Hematopoietic multipotent progenitor cell (in vitro differentiated cells): ENCODE measurements at places on chromosomes 5 and 9. TPM values are rescaled to one million over a fixed set of nuclear protein-coding genes. Genes with fewer than 3 reads are reported as not detected.

The SLC6A3 gene
- total RNA-seq: not detected

The ATOX1 gene
- 74.3 TPM for total RNA-seq

The LRRC14B gene
- 0.54 TPM for total RNA-seq

The ARHGAP26 gene
- 14.5 TPM for total RNA-seq

The FAM120AOS gene
- total RNA-seq: 31.0 TPM

The NEURL1B gene
- total RNA-seq: 18.3 TPM

GRCh38 chr5:110255194-110255593 lies 471.3 kb downstream of the TMEM232 start:
- no peak for DNase-seq

- DNase-seq: no peak
These were observed 910.2 kb downstream of the TAF11L14 start for GRCh38 chr5:18544421-18544820.

- DNase-seq: no peak
These were observed 1.5 kb downstream of the RNF44 start for GRCh38 chr5:176535664-176536131.

DNA sequence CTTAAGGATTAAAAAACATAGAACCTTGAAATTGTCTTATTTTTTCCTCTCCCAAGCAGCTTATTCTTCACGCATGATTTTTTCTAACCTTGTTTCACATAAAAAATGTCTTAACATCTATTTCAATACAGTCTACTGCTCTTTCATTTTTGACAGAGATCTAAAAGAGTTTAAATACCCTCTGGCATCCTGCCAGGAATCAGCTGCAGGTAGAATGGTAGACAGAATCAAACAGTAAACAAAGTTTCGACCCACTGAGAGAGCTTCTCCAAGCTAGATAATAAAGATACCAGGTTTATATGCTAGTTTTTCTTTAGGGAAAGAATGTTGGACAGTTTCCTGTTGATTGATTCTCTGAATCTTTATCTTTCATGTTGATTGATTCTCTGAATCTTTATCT lies 555.8 kb upstream of the CDH9 start:
- DNase-seq: no peak

DNA sequence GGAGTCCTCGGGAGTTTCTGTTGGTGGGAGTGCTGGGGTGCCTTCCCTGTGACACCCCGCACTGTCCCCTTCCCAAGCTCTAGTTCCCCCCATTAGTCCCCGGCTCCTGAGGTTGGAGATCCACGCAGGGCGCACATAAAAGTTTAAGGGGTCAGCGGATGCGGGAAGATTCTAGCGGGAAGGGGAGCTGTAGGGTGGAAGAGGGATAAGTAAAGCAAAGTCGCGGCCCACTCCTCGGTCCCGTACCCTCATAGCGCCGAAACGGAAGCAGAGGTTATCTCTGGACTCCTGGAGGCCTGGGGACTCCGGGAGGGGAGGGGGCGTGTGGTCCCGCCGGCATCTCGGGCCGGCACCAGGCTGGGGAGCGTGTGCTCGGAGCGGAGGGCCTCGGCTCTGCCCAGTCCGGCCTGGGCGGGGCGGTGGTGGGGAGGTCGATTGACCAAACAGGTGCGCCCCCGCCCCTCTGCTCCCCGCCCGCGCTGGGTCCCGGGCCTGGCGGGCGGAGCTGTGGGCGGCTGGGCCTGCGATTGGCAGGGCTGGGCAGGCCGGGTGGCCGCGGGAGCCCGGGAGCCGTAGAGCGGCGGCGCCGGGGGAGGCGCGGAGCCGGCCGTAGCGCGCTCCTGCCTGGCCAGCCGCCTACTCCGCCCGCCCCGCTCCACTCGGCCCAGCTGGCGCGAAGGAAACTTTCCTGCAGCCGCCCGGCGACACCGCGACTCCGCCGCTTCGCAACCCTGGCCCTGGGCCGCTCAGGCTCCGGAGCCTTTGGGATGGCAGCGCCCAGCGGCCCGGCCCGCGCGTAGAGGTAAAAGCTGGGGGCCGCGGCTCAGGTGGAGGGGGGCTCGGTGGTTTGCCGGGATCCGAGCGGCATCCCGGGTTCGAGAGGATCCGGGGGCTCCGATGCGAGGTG lies 52.2 kb upstream of the DAB2IP start:
- DNase-seq: no peak

DNA sequence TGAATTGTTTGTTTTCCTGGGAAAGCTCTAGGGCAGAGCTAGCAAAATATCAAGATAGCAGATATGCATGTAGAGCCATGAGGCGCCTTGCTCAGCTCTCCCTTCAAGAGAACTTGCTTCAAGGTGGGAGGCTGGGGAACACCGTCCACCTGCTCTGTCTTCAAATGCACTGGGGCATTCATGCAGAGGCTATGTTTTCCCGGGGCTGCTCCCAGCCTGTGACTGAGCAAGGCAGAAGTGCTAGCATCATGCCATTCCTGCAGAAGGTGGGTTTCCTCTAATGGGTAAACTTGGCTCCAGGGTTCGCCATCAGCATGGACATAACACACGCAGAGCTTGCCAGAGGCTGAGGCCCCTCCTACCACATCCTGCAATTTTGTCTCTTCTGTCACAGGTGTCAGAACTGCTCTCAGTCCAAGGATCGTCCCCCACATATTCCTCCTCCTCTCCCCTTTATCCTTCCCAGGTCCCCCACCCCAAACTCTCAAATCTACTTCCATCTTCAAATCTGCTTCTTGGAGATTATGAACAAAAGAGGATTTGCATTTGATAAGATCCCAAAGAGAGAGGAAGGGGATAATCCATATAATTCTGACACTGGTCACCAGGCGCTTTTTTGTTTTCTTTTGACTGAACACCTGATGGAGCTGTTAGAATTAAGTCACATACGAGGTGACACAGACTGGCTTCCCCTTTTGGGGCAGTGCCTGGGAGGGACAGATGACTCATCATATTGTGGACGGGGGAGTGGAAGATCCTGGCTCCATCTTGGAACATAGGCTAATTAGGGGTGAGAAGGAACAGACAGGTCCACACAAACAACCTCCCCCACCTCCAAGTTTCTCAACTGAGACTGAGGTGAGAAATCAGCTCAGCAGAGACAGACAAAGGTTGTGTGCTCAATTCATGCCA lies 85.0 kb upstream of the TAF11L2 start:
- peak; percentile 84 for DNase-seq

- no peak for DNase-seq
These were observed 33.1 kb downstream of the CORO2A start for GRCh38 chr9:98159301-98159700.

GRCh38 chr5:106085136-106085535 lies 1585.6 kb downstream of the EFNA5 start:
- no peak for DNase-seq

GRCh38 chr9:136995772-136996311 lies 526 bp downstream of the CLIC3 start:
- DNase-seq: no peak

GRCh38 chr9:18543406-18544192 lies 69.6 kb downstream of the ADAMTSL1 start:
- DNase-seq: no peak

DNA sequence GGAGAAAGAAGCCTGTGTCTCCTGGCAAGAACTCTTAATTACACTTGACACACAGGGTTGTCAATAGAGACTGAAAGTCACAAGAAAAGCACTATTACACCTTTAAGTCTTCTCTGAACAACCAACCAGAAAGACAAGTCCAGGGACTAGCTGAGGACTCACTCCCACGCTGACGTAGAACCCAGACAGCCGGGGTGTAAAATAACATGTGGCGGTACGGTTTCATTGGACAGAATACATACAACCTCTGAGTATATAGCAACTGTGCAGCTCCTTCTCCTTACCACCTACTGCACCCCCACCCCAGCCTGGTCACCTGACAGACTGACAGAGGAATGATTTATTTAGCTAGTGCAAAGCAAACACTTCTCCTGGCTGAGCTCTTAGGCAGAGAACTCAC lies 103.4 kb upstream of the RASEF start:
- DNase-seq: no peak

GRCh38 chr9:98378794-98379193 lies 123.3 kb upstream of the TBC1D2 start:
- no peak for DNase-seq

DNA sequence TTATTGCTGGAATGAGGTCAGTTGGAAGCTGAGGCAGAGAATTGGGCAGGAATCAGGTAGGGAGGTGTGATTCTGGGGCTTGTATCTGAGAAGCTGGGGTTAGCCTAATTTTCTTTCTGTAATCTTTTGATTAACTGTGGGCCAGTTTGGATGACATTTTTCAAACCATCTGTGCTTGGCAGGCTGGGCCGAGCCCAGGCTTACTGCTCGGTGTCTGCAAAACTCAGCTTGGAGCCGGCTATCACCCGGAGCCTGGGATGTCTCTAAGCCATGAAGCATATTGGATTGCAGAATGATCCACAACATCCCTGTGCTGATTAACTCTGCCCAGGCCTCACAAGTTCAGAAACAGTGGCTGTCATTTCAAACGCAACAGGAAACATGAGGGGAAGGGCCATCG lies 26.5 kb downstream of the KCNMB1 start:
- no peak for DNase-seq

DNA sequence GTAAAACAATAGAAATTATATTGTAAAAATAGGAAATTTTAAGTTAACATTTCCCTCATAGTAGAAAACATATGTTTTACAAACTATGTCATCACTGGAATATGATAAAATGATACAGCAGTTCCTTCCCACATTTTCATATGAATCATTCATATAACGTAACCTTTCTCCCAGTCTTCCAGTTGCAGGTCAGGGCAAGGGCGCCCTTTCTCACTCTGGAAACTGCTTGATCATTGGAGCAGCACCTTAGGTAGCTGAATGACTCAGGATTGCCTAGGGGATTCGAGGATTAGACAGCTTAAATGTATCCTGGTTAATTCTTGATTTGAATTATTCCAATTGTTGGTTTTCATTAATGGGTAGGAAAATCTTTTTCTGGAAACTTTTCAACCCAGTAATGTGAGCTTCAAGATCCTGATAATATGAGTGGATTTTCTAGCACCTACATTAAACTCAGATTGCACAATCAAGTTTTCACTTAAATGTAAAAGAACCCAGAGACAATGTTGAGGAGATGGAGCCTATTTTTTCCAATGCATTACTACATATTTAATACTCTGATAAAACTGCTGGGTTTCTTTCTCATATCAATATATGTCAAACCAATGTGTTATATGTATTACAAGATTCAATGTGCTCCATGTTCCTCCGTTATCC lies 32.6 kb upstream of the ANXA1 start:
- DNase-seq: no peak

DNA sequence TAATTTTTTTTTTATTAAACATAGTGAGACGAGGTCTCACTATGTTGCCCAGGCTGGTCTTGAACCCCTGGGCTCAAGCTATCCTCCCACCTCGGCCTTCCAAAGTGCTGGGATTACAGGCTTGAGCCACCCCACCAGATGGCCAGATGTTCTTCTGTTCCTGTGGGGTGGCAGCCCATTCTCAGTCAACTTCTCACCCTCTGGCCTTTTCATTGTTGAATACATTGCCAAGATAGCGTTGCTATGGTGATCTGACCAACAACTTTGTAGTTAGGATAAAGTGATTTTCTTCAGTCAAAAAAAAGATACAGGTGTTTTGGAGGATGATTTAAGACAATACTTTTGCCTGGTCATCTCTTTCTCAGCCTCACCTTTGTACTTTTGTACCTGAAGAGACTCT lies 109.1 kb downstream of the EGFLAM start:
- DNase-seq: no peak

DNA sequence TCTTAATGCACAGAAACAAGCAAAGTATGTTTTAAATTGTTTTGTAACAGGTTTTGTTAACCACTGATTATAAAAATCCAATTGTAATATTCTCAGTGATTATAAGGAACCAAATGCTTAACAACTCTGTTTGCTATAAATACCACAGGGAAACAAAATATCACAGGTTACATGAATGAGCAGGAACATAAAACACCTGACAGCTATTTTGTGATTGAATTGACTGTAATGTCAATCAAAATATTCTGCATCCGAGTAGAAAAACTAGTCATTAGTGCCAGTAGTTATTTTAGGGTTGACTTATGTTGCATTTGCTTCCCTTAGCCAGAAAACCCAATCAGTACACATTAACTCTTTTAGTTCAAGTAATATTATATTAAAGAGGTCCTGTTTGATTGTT lies 1707.8 kb upstream of the ACO1 start:
- DNase-seq: no peak

DNA sequence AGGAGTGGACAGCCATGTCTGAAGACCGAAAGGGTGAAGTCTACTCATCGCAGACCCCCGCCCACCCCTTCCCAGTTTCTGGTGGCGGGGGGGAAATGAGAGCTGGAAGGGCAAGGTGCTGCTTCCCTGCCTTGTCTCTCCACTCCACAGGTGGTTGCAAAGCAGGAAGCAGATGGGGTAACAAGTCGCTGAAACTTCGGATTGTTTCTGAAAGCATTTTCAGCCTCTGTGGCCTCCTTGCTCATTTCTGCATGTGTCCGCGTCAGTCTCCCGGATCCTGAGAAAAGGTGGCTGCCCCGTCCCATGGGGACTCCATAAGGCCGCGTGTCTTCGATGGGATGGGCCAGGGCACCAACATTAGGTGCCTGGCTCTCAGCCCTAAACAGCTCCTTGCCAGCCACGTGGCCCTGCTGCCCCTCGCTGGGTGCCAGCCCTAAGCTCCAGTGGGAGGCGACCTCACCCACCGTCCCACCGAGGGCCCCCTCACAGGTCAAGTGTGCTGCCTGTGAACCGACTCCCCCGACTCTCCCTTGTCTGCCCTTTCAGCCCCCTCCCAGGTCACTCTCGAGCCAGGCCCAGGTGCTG lies 971 bp downstream of the PHYKPL start:
- DNase-seq: no peak

DNA sequence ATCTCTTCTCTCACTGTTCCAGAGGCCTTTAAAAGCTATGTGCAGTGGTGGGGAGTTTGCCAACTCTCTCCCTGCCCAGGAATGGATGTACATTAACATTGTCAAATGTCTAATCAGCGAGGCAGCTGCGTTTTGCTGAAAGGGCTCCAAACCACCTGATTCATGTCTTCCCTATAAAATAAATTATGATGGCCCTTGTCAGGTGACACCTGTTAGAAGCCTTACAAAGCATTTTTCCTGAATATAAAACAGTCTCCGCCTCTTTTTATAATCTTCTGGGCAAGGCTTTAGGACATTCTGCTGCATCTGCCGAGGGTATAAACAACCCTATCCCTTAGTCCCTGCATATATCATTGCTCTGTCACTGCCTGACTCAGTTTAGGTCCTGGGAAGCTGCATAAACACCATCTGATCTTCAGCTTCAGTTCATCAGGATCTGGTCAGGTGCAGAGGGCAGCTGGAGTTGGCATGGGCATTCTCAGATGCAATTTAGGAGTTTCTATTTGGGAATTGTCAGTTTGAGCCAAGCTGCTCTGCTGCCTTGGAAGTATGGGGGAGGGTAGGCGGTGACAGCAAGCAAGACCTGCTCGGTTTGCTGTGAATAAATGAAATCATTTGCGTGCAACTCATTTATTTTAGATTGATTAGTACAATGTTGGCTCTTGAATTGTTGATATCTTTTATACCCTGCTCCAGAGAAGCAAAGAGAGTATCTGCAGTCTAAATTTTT lies 103.5 kb downstream of the ACER2 start:
- no peak for DNase-seq

DNA sequence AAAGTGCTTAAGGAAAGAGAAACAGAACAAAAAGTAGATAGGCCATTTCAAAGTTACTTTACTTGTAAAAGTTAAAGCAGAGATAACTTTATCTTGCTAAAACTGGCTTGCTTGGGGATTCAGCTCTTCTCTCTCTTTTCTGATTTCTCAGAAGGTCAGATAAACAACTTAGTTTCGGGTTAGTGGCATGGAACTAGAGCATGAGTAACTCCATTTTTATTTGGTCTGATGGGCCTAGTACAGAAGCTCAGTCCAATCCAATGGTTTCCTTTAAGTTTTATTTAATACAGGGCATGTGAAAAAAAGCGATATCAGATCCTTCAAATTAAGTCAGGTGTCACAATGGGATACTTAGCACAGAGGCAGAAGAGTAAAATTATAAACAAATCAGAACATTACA lies 18.8 kb upstream of the GPBP1 start:
- DNase-seq: no peak
